ENCODE measurements at places on chromosomes 2 and 18.

DNA sequence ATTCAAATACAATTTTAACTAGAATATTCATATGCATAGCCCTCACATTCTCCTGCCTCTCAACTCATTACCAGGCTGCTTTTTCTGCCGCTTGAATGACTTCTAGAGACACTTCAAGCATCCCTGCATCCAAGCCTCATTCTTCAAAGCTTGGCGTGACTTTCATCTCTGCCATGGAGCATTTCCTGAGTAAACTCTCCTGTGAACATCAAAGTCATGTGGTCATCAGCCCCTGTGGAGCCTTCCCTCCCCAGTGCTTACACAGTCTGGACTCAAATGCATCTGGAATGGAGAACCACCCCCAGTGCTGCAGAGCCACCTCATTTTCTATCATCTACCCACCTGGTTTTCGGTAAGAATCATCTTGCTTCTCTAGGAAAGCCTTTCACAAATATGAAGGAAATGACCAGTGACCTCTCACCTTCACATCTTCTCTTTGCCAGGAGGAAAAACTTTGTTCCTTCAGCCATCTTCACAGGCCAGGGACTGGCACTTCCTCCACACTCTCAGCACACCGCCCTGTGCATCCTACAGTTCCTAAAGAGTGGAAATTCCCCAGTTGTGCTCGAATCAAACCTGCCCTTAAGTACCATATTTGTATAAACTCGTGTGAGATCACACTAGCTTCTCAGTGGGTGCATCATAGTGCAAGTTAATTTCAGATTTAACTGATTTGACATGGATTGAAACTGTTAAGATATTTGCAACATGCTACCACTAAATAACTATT, 116.4 kb downstream of the COL6A3 start:
- no peak for DNase-seq

DNA sequence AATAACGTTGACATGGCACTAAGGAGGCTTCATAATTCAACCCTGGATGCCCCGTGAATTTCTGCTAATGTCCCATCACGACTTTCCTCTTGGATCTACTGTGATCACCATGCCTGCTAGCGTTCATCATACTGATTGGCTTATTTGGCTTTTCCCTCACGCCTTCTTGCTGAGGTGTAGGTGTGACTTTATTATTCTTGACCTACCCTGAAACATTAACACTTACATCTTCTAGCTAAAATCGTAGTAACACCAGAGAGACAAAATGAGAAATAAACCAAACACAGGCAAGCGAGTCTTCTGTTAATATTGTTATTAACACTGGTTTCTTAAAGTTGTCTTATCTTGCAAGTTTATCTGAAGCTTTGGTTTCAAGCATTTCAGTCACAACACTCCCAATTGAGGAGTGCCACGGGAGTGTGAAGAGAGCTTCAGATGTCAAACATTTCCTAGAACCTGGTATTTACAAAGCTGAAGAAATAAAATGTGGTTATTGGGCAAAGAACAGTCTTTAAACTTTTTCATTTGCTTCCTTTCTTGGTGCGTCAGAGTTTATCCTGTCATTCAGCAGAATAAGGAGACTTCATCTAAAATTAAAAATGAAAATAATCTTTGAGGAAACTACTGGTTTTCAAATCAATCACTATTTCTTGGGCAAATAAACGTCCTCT, 15.4 kb upstream of the STAT1 start:
- no peak for DNase-seq

- DNase-seq, result no peak
These were observed 487.5 kb downstream of the DLGAP1 start for GRCh38 chr18:3967359-3968180.

GRCh38 chr2:12717191-12718014, 667 bp downstream of the TRIB2 start:
- DNase-seq, result no peak

- DNase-seq, result no peak
These were observed 58.7 kb downstream of the SPATS2L start for GRCh38 chr2:200365209-200365608.

- no peak for DNase-seq
These were observed 39.0 kb downstream of the SLC66A2 start for GRCh38 chr18:79912409-79912991.
